ENCODE measurements at places on chromosomes 2 and 18.

GRCh38 chr2:132478461-132479105 lies 62.0 kb downstream of the GPR39 start:
- DNase-seq = no peak

DNA sequence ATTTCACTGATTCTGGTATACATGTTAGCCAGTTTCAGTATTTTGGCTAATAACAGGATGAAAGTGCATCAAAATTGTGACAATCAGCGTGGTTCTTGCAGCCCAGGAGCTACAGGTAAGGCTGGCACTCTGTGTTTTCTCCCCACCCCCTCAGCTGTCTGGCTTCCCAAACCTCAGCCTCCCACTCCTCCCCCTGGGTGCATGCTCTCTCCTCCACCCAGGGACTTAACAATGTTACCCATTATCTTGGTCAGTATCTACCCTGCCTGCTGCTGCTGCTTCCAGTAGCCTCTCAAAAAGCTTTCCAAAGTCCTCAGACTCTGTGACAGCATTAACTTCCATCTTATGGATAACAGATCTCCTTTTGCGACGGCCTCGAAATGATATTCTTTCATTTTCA lies 41.0 kb downstream of the TRABD2A start:
- DNase-seq = no peak

GRCh38 chr2:149906886-149907285 lies 319.3 kb upstream of the MMADHC start:
- no peak for DNase-seq

GRCh38 chr18:70195014-70195614 lies 10.4 kb downstream of the RTTN start:
- no peak for DNase-seq

DNA sequence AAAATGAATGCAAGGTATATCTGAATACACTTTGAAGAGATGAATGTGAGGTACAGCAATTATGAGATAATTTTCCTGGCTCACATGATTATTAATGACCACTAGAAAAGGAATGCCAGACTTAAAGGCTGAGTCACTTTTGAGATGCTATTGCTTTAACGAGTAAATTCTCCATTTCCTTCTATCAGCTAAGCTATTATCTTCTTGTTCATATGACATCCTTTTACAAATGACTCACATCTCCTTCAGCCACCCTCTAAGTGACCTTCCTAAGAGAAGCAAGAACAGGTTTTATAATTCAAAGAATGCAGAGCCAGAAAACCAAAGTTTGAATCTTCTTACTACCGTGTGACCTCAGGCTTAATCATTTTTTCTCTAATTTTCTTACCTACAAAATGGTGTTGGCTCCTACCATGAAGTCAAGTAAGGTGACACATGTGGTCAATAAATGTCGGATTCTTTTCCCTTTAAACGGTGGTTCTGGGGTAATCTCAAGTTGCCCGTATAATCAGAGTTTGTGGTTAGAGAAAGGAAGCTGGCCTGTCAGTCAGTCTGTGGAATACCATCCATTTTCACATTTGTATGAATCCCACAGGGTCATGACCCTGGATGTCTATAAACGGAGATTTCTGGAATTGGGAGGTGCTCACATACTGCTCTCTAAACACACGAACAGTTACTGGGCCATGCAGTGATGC lies 184.0 kb upstream of the PID1 start:
- DNase-seq = no peak

GRCh38 chr2:203037026-203037425 lies 22.4 kb downstream of the NBEAL1 start:
- no peak for DNase-seq

DNA sequence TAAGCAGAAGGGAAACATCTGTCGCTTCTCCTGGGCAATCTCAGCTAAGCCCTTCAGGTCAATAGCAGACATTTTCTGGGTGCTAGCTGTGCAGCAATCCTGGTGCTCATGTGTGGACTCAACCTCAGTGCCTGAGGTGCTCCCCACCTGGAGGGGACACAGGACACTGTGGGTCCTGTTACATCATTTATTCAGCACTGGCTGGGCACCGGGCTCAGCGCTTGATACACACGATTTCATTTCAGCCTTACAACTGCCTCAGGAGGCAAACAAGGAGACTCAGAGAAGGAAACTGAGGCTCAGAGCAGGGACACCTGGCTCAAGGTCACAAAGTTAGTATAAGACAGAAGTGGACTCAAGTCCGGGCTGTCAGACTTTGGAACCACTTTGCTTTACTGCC lies 46.7 kb downstream of the MARCO start:
- DNase-seq = no peak

GRCh38 chr2:11077411-11077810 lies 77.9 kb upstream of the SLC66A3 start:
- DNase-seq = no peak

DNA sequence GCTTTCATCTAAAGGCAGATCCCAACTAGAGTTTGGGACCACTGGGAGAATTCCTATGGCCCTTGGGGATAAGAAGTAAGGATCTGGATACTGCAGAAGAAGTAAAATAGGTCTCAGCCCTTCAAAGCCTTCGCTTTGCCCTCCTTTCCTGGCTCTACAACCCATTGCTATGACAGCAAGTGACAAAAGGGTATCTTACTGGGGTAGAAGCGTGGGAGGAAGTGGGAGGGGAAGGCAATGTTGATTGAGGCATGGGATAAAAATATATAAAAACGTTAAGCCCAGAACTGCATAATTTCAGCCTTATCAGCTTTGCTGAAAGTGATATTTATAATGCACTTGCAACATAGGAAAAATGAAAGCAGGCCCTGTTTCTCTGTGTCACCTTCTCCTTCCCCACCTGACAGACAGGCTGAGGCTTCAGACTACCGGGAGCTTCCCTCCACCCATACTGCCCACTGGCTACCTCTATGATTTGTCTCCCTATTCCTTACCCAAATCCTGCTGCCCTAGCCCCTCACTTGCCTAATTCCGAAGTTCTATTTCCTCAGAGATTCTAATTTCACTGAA lies 14.9 kb upstream of the SOS1 start:
- no peak for DNase-seq

DNA sequence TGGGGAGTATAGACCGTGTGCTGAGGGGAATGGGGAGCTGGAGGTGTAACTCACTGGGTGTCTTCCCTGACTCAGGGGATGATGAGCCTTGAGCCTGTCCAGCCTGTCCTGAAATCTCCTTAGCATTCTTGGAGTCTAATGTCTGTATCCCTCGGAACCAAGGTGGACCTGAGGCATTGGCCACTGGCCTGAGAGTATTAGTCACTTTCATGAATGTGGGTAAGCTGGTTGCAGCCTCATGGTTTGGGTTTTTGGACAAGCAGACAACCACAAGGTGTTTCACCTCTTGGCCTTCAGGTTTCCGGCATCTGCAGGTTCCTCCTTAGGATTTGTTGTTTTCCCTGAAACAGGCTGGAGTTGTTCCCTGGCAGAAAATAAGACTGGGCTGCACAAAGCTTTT lies 63.2 kb downstream of the PRKCE start:
- DNase-seq = no peak

- no peak for DNase-seq
Measured at GRCh38 chr2:219907011-219907365, 279.6 kb downstream of the SLC4A3 start.

DNA sequence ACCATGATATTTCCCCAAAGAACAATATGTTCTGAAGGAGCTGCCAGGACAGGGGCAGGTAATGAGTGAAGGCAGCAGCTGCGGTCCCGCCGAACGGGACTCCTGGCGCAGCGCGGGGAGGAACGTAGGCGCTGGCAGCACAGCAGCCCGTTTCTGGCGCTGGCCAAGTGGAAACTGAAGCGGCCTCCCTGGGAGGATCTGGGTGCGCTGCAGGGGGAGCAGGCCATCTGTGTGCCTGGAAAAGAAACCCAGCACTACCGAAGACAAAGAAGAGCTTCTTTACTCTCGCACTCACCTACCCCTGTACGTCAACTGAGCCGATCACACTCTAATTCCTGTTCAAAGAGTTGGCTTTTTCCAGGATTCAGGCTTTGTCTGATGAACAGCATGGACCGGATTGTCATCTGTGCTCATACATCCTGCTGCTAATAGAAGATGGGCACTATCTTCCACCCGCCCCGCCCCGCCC lies 11.8 kb downstream of the G6PC2 start:
- no peak for DNase-seq

DNA sequence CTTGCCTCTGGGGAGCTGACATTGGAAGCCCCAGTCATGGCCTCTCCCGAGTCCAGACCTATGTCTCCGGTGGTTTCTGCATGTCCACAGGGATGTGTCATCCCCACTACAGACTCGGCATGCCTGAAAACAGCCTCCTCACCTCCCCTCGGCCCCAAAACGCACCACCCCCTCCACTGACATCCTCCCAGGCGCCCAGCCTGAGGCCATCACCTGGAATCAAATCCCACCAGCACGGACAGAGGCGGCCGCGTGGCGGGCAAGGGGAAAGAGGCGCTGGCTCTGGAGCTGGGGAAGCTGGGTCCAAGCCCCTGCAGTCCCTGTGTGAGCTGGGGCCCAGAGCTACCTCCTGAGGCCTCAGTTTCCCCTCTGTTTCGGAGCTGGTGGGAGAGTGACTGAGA lies 69.9 kb upstream of the SMAD7 start:
- no peak for DNase-seq

GRCh38 chr2:22497789-22498188 lies 887.2 kb upstream of the KLHL29 start:
- peak; percentile 20 for DNase-seq

GRCh38 chr18:62948788-62949187 lies 233.4 kb downstream of the PHLPP1 start:
- DNase-seq = no peak

DNA sequence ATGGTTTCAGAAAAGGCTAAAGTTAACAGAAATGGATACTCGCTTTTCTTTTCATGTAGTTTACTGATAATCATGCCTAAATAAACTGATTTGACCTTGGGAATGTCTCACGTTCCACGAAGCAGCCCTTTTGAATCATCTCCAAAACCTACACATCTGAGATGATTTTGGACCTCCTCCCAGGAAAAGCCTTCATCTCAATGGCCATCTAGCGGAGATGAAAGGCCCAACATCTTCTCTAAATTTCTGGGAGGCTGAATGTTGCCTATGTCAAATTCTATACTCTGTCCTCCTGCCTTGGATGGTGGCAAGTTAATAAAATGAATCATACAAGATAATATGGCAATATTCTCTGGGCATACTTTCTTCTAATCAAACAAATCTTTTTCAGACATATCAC lies 448.5 kb downstream of the ZEB2 start:
- DNase-seq = no peak

GRCh38 chr2:178796079-178796677 lies 11.0 kb downstream of the TTN start:
- DNase-seq = no peak

DNA sequence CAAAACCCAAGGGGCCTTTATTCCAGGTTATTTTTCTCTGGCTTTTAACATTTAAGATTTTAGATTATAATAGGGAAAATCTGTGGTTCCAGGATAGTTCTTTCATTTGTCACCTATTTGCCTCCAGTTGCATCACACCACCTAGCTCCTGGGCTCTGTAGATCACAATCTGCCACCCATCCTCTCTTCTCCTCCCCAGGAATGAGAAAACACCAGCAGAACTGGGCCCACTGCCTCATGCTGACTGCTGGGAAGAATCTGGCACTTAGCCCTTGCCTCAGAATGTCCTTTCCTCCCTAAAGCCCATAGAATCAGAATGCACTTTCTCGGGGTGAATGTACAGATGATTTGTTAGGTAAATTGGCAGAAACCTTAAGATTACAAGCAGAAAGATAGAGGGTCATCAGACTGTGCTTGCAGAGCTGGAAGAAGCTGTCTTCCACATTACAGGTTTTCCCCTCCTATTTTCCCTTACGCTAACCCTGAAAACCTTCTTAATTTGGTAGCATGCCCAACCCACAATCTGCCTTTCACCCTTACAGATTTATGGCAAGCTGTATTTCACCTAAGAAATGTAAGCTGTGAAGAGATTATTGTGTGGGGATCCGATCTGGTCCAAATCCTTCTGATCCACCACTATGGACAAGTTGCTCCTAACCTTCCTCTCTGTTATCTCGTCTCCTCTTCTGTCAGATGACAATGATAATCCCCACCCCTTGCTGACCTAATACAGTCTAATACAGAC lies 72.6 kb downstream of the LRRC30 start:
- DNase-seq = no peak

- no peak for DNase-seq
Measured at GRCh38 chr2:100800915-100801314, 19.0 kb upstream of the NPAS2 start.

DNA sequence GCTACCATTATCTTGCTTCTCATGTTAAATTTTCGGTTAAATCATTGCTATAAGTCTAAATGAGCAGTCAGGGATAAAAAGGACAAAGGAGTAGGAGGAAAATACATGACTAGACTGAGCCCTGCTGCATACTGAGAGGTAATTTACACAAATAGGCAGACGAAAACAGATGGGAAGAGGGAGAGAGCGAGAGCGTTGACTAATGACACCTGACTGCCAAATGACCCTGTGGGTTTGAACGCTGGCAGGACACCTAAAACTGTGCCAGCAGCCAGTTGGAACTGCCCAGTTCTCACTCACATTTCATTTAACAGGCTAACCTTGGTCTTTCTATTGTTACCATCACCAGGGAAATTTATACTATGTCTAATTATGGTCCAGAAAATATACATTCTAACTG lies 978.2 kb downstream of the CPS1 start:
- no peak for DNase-seq

- DNase-seq = no peak
Measured at GRCh38 chr2:45105050-45105582, 95.9 kb upstream of the SIX2 start.

GRCh38 chr2:219644801-219645480 lies 17.5 kb downstream of the SLC4A3 start:
- no peak for DNase-seq

GRCh38 chr2:238446371-238446770 lies 19.6 kb downstream of the ASB1 start:
- no peak for DNase-seq

GRCh38 chr2:224036731-224037361 lies 2.2 kb downstream of the SERPINE2 start:
- DNase-seq = no peak

DNA sequence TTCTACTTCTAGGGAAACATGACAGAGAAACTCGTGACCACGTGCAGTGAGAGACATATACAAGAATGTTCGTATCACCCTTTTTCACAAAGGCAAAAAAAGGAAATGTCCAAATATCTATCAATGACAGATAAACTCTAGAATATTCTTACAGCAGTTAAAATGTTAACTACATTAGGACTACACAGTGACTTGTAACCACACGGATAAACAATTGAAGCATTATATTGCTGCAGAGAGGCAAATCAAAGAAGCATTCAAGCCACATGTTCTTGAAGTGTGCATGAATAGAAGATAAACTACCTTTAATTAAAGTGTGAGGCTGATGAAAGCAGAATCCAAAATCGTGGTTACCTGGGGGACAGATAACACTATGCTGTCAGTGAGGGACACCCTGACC lies 935.3 kb upstream of the KLHL29 start:
- DNase-seq = no peak

Measured in HL-60 (cell line).